ENCODE measurements at places on chromosomes 1 and 21. TPM values are rescaled to one million over a fixed set of nuclear protein-coding genes. Genes with fewer than 3 reads are reported as not detected.

OR2L2 gene
- total RNA-seq: not detected

MCOLN3 gene
- total RNA-seq: 12.0 TPM

HES3 gene
- total RNA-seq: 1.8 TPM

HHAT gene
- total RNA-seq: 6.9 TPM

DIPK1A gene
- 6.6 TPM for total RNA-seq

GRCh38 chr1:158014731-158015320 lies 21.4 kb downstream of the KIRREL1 start:
- DNase-seq: peak; percentile 53

GRCh38 chr1:221239792-221240191 lies 360.5 kb downstream of the HLX start:
- no peak for DNase-seq

DNA sequence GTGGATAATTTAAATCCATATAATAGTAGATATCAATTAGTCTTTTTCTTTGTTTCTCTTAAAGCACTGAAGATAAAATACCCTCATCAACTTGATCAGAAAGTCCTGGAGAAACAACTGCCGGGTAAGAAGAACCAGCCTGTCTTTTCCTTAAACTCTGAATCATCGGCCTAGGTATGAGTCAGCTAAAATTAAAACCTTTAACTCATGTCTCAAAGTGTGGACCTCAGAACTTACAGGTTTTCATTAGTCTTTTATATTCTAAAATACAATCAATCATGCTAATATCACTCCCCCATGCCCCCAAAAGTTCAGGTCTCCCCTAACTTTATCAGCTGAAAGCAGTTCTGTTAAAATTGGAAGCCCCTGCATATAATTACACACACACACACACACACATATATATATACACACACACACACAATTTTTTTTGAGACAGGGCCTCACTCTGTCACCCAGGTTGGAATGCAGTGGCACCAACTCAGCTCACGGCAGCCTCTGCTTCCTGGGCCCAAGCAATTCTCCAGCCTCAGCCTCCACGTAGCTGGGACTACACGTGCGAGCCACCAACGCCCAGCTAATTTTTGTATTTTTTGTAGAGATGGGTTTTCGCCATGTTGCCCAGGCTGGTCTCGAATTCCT lies 61.3 kb downstream of the B3GALNT2 start:
- DNase-seq: no peak

- no peak for DNase-seq
Measured at GRCh38 chr1:238681451-238681850, 704.9 kb upstream of the CHRM3 start.

DNA sequence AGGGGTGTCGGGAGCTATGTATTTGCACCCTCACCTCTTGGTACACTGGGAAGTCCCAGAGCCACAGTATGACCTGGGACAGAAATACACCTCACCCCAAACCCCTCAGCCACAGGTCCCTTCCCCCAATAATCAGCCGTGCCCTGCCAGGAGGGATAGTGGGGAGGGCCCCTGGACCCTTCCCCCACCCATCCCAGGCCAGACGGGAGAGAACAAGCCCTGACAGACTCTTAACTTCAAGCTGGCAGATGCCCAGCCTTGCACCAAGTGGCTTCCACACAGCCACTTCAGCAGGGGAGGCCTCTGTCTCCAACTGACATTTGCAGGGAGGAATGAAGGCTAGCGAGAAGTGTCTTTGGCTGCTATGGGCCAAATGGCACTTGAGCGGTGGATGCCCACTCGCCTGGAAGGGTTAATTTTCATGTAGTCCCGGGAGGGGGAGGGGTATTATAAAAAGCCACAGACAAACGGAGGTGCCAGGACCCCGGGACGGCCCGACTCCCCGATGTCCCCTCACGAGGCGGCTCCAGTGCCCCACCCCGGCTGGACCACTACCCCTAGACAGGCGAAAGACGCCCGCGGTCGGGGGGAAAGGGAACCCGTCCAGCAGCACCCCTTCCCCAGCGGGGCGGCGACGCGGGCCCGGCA lies 495 bp downstream of the SYNC start:
- DNase-seq: peak; percentile 66

DNA sequence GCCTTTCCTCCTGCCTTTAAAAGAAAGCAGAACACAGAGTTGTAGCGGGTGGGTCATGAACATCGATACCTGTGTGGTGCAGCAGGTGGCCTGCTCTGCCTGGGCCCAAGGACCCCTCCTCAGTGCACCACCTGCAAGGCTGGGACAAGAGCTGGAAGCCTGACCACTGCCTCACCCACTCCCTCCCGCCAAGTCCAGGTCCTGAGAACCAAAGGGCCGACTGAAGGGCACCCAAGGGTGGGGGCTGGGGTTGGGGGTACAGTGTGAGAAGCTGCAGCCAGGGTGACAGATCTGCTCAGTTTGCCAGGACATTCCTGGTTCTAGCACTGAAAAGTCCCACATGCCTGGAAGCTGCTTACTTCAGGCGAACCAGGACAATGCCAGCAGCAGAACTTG lies 36.1 kb downstream of the NTPCR start:
- peak; percentile 33 for DNase-seq

All from endodermal cell (in vitro differentiated cells).